ENCODE measurements at places on chromosomes 16 and 17. TPM values are rescaled to one million over a fixed set of nuclear protein-coding genes. Genes with fewer than 3 reads are reported as not detected.

KRT36 gene
- total RNA-seq = 2.7 TPM

ENPP7 gene
- not detected for total RNA-seq

ZP2 gene
- not detected for total RNA-seq

GFAP gene
- 0.54 TPM for total RNA-seq

CLDN9 gene
- 0.24 TPM for total RNA-seq

DNA sequence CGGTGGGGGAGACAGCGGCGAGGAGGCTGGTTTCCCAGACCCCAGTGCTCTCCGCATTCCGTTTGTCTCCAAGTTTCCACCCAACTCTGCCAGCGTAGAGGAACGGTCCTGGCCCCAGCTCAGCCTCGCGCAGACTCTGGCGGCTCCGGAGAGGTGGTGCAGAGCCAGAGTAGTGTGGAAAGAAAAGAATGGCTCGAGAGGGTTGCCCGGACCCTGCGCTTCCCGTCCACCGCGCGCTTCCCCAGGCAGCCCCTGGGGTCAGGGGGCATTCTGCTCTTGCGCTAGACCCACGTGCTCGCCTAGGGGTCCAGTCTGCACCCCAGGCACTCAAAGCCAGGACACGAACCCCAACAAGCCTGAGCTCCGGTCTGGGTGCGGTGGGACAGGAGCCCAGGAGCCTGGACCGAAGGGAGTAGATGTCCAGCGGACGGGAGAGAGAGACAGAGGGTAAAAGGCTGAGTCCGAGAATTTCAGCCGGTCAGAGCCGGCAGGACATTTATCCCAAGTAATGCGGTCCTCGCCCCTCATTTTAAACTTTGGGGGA, 3.8 kb downstream of the PMP22 start:
- H3K4me1 ChIP-seq = peaks cover 53% of the 10 kb centered on the region
- H3K27ac ChIP-seq = peak overlapping the region; percentile 77
- DNase-seq = no peak
- H3K4me3 ChIP-seq = peak overlapping the region; percentile 75
- no peaks in the 10 kb centered on the region for H3K36me3 ChIP-seq

DNA sequence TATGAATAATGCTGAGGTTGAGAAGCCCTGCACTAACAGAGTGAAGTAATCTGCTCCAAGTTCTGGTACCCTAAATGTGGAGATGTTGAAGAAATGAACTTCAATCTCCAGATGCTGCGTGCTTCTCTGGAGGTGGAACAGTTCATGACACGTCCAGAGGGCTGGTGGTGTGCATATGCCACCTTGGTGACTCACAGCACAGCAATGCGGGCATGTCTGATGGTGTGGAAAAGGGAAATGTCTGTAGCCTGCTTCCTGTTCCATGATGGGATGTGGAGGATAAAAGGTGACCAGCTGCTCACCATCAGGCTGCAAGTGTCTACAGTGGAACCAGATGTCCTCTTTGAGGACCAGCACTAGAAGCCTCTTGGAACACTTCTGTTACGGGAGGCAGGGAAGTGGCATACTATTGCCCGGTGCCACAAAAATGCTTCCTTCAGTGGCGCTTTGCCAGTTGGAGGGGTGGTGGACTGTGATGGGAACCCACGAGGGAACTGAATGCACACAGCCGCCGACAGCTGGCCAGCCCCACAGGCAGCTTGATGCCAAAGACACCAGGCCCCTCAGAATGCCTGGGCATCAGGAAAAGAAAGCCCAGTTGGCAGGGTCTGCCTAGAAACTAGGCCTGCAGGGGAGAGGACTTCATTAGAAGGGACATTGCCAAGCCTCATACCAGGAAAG, 19.9 kb downstream of the SNX11 start:
- no peak for DNase-seq
- H3K27me3 ChIP-seq = no peaks in the 10 kb centered on the region
- no peak overlapping the region for H3K27ac ChIP-seq
- no peak overlapping the region for H3K4me3 ChIP-seq
- H3K36me3 ChIP-seq = peaks cover 18% of the 10 kb centered on the region

- no peaks in the 10 kb centered on the region for H3K36me3 ChIP-seq
- no peak for DNase-seq
- H3K4me3 ChIP-seq = peak overlapping the region; percentile 83
- H3K27ac ChIP-seq = peak overlapping the region; percentile 96
Measured at GRCh38 chr17:60392845-60393702, 1.1 kb upstream of the USP32 start.

DNA sequence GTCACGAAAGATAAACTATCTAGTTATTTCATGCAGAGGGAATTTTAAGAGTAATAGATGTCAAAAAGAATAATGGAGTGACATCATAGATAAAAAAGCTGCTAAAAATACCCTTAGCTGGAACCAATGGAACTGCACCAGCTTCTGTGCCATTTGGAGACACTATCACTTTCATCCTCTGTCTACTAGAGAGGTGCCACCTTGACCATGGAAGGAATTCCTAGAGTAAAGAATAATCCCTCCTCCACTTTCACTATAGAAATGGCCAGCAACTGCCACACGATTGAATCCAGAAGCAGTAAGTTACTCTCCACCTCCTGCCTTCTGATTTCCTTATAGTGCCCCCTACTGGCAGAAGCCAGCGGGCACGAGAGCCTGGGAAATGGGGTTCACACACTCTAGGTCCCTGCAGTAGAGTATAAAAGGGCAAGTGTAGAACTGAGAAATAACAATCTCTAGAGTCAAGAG, 2.8 kb upstream of the ALDH3A2 start:
- H3K27me3 ChIP-seq = no peaks in the 10 kb centered on the region
- no peaks in the 10 kb centered on the region for H3K36me3 ChIP-seq
- no peak for DNase-seq
- no peak overlapping the region for H3K4me3 ChIP-seq
- H3K27ac ChIP-seq = peak overlapping the region; percentile 97
- H3K4me1 ChIP-seq = peaks cover 43% of the 10 kb centered on the region

DNA sequence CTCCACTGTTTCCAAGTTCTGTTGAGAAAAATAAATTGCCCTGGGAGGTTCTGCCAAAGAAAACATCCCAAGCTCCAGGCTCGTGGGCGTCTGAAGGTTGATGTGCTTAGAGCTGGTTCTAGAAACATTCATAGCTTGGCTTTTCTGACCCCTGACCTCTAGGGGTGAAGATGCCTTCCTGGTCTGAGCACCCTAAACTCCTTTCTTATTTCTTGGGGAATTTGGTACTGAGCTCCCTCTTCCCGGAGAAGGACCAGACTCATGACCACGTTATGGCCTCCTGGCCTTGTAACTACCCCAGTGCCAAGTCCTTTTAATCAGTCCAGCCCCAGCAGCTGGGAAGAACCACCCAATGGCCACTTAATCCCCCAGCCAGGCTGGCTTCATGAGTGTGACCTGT, 66.4 kb downstream of the MYH11 start:
- H3K27ac ChIP-seq = no peak overlapping the region
- H3K27me3 ChIP-seq = no peaks in the 10 kb centered on the region
- H3K4me1 ChIP-seq = no peaks in the 10 kb centered on the region
- DNase-seq = peak; percentile 1

GRCh38 chr16:7185689-7186088, 147.0 kb upstream of the RBFOX1 start:
- no peak overlapping the region for H3K27ac ChIP-seq
- H3K36me3 ChIP-seq = no peaks in the 10 kb centered on the region
- DNase-seq = no peak
- H3K4me3 ChIP-seq = no peak overlapping the region

DNA sequence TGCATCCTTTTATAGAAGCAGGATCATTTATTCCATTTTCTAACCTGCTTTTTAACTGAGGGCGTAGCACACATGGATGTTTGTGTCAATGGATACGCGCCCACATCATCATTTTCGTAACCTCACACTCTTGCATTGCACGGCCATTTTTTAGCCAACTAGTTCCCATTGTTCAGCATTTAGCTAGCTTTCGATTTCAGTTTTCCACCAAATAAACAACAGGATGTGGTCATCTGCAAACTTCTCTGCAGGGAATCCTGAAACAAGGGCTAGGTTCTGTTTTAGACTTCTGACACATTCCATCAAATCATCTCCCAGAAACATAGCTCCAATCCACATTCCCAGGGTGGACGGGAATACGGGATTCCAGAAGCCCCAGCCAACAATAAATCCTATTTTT, 6.4 kb downstream of the CYB561 start:
- DNase-seq = no peak
- peaks cover 66% of the 10 kb centered on the region for H3K4me1 ChIP-seq
- no peaks in the 10 kb centered on the region for H3K27me3 ChIP-seq
- H3K4me3 ChIP-seq = no peak overlapping the region
- H3K36me3 ChIP-seq = no peaks in the 10 kb centered on the region

- H3K4me1 ChIP-seq = peaks cover 49% of the 10 kb centered on the region
- no peak overlapping the region for H3K27ac ChIP-seq
- H3K4me3 ChIP-seq = peak overlapping the region; percentile 74
- H3K36me3 ChIP-seq = no peaks in the 10 kb centered on the region
Measured at GRCh38 chr17:36185416-36185815, 9.0 kb upstream of the TBC1D3B start.

DNA sequence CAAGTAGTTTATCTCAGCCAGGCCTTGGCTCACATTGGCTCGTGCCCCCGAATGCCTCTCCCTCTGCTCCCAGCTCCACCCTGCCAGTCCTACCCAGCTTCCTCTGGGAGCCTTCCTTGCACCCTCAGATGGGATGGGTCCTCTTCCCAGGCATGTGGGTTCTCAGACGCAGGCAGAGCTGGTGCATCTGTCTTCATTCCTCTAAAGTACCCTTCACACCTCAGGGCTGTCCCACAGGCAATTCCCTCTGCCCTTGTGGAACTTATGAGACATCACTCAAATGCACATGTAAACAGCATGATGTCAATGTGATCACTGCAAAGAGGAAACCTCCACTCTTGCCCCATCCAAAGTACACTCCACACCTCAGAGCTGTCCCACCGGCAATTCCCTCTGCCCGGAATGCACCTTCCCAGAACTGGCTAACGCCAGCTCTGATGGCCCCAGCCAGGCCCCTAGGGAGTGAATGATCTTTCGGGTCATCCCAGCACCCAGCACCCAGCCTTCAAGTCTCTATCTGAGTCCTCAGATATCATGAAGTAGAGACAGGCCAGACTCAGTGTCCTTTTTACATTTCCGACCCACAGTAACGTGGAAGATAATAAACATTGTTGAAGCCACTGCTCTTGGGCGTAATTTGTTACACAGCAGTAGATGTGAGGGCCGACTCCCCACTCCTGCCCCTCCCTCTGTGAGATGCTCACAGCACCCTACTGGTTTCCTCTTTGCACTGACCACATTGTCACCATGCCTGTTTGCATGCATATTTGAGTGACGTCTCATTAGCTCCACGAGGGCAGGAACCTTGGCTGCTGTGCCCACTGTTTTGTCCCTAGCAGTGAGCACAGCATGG, 85.4 kb downstream of the N4BP1 start:
- H3K4me3 ChIP-seq = no peak overlapping the region
- no peaks in the 10 kb centered on the region for H3K27me3 ChIP-seq
- no peaks in the 10 kb centered on the region for H3K36me3 ChIP-seq
- H3K27ac ChIP-seq = no peak overlapping the region

- H3K4me1 ChIP-seq = peaks cover 9% of the 10 kb centered on the region
- H3K27me3 ChIP-seq = no peaks in the 10 kb centered on the region
- no peak overlapping the region for H3K4me3 ChIP-seq
- peaks cover 61% of the 10 kb centered on the region for H3K36me3 ChIP-seq
- DNase-seq = peak; percentile 52
- peak overlapping the region; percentile 75 for H3K27ac ChIP-seq
Measured at GRCh38 chr16:2586241-2586640, 48.4 kb downstream of the PDPK1 start.

DNA sequence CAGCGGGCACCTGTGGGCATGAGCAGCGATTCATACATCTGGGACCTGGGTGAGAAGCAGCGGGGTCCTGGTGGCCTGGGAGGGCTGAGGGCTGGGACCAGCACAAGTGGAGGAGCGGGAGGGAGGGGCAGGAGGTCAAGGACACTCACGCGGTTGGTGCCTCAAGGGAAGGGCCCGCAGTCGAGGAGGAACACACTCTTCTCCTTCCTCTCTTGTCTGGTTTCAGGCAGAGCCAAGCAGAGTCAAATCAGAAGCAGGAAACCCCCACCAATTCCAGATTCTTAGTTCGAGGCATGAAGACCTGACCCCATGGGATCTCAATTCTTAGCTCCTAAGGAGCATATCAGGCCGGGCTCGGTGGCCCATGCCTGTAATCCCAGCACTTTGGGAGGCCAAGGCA, 15.7 kb downstream of the DNAI2 start:
- peaks cover 3% of the 10 kb centered on the region for H3K27me3 ChIP-seq
- H3K4me3 ChIP-seq = no peak overlapping the region
- H3K4me1 ChIP-seq = peaks cover 5% of the 10 kb centered on the region
- H3K36me3 ChIP-seq = no peaks in the 10 kb centered on the region
- DNase-seq = no peak

DNA sequence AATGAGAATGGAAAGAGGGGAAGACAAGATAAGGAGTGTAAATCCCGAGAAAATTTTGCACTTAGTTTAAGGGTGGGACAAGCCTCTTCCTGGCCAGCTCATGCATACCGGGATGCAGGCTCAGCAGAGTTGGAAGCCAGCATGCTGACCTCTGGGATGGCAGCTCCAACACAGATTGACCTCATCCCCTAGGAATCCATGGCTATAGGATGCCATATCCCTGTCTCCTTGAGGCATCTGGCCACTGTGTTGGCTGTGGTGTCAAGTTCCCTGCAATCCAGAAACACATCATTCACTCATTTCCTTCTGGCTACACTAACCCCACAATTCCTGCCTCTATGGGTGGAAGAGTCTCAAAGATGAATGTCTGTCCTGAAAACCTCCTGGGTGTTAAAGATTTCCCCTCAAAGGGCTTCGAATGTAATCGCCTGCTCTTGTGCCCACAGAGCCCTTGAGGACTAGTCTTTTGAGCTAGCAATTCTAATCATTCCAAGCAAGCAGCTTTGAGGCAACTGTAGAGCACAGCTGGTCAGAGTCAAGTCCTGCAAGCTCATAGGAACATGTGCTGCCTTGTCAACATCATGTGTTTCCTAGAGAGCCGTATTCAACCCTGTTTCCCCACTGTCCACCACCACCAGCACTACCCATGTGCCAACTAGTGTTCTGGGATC, 141.4 kb downstream of the PMP22 start:
- no peak for DNase-seq
- H3K36me3 ChIP-seq = no peaks in the 10 kb centered on the region
- no peak overlapping the region for H3K4me3 ChIP-seq
- H3K27me3 ChIP-seq = no peaks in the 10 kb centered on the region
- no peaks in the 10 kb centered on the region for H3K4me1 ChIP-seq

DNA sequence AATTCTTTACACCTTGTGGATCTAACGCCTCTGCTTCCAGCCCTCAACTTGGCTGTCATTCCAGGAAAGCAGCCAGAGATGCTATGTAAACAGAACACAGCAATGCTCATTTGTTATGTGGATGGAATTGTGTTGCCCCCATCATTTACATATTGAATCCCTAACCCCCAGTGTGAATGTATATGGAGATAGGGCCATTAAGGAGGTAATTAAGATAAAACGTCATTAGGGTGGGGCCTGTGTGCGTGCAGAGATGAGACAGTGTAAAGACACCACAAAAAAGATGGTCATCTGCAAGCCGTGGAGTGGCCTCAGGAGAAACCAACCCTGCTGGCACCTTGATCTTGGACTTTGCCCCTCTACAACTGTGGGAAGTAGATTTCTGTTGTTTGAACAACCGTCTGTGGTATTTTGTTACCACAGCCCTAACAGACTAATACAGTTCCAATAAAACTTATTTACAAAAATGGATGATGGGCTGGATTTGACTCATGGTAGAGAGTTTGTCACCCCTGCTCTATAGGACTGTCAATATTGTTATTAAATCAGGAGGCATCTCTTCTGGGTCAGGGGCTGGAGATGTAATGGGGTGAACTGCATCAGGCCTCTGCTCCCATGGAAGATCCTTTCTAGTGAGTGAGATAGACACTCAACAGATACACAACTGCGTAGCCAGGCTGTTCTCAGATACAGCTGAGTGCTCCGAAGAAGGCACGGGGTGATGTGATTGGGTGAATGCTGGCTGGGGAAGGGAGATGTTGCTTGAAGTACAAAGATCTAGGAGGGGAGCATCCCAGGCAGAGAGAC, 339.0 kb downstream of the SNX29 start:
- no peaks in the 10 kb centered on the region for H3K36me3 ChIP-seq
- no peak for DNase-seq
- no peak overlapping the region for H3K27ac ChIP-seq
- H3K27me3 ChIP-seq = no peaks in the 10 kb centered on the region
- peaks cover 12% of the 10 kb centered on the region for H3K4me1 ChIP-seq

Data from spleen (tissue), 13 donors.